ENCODE measurements at places on chromosomes 16 and 17.
A peak's percentile ranks its signal among the peaks of the same experiment; 100 is the strongest.

DNA sequence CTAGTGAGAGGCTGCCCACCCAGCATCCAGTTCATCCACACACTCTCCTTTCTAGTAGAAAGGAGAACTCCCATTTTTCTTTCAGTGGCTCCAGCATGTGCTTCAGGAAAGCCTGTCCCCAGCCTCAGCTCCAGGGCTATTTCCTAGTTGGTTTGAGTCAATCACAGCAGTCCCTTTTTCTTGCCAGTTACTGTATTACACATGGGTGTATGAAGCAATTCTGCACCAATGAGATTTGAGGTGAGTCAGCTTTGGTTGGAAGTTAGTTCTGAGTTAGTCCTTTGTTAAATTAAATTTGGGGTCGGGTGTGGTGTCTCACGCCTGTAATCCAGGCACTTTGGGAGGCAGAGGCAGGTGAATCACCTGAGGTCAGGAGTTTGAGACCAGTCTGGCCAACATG, 24.8 kb downstream of the RAD51D start:
- no peak for DNase-seq

GRCh38 chr16:69465083-69465721, 40.8 kb downstream of the CYB5B start:
- no peak for DNase-seq

- no peak for DNase-seq
Observed at GRCh38 chr16:14132696-14133048, 61.6 kb downstream of the MRTFB start.

GRCh38 chr16:86078121-86078600, 179.2 kb downstream of the IRF8 start:
- no peak for DNase-seq

DNA sequence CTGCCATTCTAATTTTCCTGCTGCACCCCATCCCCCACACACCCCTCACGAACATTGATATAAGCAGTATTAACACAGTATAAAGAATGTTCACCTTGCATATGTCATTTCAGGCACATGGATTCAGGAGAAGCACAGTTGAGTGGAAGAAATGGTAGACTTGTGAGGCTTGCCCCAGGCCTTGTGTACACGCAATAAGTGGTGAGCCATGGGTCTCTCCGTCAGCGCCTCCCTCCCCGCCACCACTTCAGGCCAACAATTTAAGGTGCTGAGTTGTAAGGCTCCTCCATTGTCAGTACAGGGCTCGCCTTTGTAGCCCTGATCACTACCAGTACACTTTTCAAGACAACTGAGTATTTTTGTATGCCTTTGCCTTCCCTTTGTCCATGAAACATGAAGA, 12.2 kb upstream of the CLEC18C start:
- no peak for DNase-seq

GRCh38 chr17:14838567-14838966, 426.6 kb downstream of the PMP22 start:
- no peak for DNase-seq

DNA sequence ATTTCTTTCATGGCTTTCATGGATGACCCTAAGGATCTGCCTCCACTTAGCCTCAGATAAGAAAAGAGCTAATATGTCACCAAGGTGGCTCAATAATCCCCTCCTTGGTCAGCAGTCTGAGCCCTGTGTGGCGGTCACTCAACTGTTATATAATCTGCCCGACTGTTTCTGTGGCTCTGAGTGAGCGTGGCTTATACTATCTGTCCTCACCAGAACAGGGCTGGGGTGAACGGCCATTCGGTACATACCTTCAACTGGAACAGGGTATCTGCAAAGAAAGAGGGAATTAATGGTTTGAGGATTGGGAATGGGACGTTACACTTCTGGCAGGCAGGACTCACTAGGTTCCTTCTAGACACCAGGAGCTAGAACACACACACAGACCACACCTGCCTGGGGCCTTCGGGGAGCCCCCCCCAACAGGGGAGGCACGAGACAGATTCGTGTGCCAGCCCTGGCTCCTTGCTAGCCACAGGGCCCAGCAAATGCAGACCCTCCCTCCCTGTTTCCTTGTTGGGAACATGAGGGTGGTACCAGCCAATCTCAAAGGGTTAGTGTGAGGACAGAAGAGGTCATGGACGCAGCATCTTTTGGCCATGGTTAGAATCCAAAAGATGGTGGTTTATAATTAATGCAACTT, 3.7 kb downstream of the CHMP1A start:
- no peak for DNase-seq

- DNase-seq, result no peak
Observed at GRCh38 chr17:41614098-41614497, 1.5 kb upstream of the KRT16 start.

GRCh38 chr16:49471038-49471727, 97.6 kb downstream of the C16orf78 start:
- no peak for DNase-seq

GRCh38 chr16:31043898-31044481, 10.6 kb downstream of the STX4 start:
- DNase-seq, result no peak

GRCh38 chr17:43723697-43724359, 34.8 kb downstream of the SOST start:
- no peak for DNase-seq

GRCh38 chr16:77444147-77444460, 9.3 kb upstream of the ADAMTS18 start:
- DNase-seq, result no peak

- no peak for DNase-seq
Observed at GRCh38 chr17:60391471-60392041, 377 bp downstream of the USP32 start.

DNA sequence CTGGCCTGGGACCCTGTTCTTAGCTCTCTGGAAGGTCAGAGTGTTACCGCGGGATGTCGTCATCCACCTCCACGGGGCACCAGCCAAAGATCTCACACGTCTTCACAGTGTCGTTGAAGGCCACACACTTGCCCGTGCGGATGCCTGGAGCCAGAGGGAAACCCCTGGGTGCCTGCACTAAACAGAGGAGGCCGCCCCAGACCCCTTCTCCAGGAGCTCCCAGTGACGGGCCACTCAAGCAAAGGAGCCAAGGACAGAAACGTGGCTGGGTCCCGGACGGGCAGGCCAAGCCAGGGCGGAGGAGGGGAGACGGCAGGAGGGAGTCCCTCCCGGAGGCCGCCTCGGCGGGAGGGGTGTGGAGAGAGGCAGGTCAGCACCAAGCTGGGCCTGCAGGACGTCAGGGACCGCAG, 11.0 kb upstream of the CAMKK1 start:
- no peak for DNase-seq

- DNase-seq, result no peak
Observed at GRCh38 chr16:47519037-47519436, 57.9 kb downstream of the PHKB start.

DNA sequence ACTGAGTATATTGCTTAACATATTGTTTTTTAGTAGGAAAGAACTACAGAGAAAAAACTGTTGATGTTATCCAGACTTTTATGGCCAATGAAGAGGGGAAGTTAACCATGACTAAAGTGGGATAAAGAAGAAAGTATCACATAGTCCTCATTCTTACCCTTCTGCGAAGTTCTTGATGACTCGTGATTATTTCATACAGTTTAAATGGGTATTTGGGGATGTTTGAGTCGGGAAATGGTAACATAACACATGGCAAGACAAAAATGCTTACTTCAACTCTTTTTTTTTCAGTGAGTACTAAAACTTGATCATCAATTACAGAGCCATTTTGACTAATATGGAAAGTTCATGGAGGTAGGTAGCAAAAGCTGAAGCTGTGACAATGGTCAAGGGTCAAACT, 4.9 kb downstream of the POLG2 start:
- DNase-seq, result no peak

GRCh38 chr17:49480836-49481615, 14.1 kb upstream of the NGFR start:
- no peak for DNase-seq

DNA sequence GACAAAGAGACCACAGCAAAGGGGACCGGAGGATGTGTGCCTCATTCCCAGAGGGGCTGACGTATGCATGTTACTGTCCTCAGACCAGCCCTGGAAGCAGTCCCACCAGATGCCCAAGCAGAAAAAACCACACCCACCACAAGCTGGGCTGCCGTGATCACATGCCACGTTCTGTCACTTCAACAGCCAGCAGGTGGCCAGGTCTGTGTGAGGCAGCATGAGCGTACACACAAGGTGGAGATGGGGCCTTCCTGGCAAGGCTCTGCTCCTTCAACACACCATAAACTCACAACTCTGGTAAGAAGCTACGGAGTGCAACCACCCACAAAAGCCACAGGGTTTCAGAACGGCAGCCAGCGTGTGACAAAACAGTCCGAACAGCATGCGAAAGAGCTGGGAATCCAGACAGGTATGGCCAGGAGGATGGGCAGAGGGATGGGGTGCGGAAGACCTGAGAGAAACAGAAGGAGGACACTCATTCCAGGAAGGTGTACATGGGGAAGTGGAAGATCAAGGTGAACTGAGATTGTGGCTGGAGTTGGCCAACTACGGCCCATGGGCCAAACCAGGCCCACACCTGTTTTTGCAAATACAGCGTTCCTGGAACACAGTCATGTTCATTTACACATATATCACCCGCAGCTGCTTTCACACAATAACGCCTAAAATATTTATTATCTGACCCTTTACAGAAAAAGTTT, 27.9 kb downstream of the MBTPS1 start:
- DNase-seq, result peak; percentile 26

DNA sequence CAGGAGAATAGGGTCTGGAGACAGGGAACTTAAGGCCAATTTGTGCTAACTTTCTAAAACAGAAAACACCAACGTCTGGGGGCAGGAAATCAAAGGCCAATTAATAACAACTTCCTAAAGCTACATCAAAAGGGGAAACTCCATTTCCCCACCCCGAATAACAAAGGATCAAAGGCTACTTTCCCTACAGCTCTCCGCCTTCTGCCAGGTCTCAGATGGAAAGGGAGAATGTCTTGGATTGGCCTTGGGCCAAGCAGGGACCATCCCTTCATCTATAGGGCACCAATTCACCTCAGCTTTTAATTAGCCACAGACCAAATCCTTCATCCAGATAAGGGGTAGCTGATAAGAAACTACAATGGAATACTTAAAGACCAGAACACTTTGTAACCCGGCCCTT, 116.9 kb upstream of the ZKSCAN2 start:
- DNase-seq, result no peak

- no peak for DNase-seq
Observed at GRCh38 chr17:38456031-38456815, 28.0 kb downstream of the ARHGAP23 start.

DNA sequence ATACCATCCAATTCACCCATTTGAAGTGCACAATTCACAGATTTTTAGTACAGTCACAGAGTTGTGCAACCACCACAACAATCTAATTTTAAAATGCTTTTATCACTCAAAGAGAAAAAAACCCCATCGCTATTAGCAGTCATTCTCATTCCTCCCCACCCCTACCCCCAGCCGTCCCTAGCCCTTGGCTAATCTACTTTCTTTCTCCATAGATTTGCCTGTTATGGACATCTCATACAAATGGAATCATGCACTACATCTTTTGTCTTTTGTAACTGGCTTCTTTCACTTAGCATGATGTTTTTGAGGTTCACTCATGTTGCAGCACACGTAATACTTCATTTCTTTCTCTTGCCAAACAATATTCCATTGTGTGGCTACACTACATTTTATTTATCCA, 20.4 kb downstream of the LYRM9 start:
- DNase-seq, result no peak

GRCh38 chr17:75417054-75417580, 11.6 kb upstream of the GRB2 start:
- no peak for DNase-seq

GRCh38 chr16:85014311-85014710, 3.0 kb upstream of the ZDHHC7 start:
- DNase-seq, result no peak

- no peak for DNase-seq
Observed at GRCh38 chr17:41433586-41433985, 7.2 kb downstream of the KRT38 start.

DNA sequence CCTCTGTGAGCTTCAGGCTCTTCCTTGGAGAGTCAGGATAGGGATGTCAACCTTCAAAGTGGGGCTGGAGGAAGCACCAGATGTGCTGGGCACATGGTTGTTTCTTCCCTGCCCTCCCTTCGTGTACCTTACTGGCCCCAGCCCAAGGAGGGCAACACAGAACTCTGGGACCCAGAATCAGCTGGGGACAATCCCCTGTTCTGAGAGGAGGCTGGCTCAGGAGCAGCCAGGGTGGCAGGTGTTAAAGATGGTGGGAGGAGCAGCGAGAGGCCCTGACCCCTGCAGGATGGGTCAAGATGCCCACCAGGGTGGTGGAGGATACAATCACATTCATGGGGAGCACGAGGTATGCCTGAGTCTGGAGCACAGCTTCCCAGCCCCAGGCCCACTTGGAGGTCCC, 300.4 kb downstream of the ABCC12 start:
- DNase-seq, result no peak

DNA sequence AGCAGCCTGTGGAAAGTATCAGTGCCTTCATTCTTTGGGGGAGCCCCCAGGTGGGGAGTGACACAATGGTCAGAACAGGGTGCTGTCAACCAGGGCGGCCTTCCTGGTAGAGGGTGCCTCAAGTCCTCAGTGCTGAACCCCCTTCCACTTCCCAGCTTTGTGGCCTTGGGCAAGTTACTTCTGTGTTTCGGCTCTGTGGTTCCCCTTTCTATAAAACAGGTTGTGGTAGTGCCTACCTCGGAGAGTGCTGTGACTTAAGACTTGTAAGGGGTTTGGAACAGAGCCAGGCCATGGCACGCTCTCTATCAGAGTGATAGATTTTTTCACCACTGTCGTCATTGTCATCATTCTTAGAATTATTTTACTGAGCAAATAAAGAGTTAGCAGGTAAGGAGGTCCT, 141.1 kb downstream of the CCDC182 start:
- peak; percentile 30 for DNase-seq

DNA sequence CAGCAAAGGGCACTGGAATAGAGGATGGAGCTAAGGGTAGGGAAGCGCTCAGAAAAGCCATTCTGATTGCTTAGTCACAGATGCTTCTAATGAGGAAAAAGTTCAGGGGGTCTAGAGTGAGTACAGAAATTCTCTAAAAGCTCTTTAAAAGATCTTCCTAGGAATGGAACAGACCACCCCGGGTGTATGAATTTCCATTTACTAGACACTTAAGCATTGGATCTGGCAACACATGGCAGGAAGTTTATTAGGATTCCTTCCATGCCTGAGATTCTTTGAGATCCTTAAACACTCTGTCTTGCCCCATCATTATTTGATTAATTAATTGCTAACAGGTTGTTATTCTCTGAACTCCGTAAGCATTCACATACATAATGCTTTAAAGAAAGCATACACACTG, 8.5 kb downstream of the KRTAP9-7 start:
- DNase-seq, result no peak

DNA sequence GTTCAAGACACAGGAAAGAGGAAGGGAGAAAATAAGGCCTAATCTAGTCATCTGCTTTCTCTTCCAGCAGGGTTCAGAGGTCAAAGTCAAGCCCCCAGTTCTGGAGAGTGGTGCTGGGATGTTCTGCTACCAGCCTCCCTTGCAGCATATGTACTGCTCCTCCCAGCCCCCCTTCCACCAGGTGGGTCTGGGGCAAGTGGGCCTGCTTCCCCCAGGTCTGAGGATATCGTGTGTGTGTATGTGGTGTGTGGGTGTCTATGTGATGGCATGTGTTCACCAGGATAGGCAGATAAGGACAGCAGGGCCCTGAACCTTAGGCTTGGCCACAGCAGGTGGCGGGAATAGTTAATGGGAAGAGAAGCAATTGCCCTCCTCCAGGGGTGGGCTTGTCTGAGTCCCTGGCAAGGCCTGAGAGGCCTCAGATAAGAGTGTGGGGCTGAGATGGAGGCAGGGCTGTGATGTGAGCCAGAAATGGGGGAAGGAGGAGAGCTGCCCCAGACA, 21.1 kb downstream of the FOXN1 start:
- no peak for DNase-seq

- no peak for DNase-seq
Observed at GRCh38 chr16:72434159-72434558, 262.2 kb upstream of the PMFBP1 start.

- DNase-seq, result peak; percentile 21
Observed at GRCh38 chr17:75250009-75250471, 11.4 kb downstream of the GGA3 start.
